ENCODE measurements at places on chromosomes 2 and 18.

DNA sequence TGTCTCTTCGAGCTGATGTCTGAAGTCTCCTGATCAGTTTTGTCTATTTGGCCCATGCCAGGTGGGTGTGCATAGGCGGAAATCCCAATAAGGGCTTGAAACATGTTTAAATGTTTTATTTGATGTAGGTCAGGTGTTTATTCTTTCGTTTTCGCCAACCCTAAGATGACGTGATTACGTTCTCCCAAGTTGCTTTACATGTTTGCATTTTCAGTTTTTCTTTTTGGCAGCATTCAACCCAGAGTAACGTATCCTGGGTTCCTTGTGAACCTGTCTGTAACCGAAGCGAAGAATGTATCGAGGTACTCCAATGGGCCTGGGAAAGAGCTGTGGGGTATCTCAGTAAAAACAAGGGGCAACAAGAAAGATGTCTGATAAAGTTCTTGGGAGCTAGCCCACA is 3.1 kb downstream of the ALPK2 start:
- DNase-seq: no peak

GRCh38 chr2:111119822-111120252 is 877 bp upstream of the BCL2L11 start:
- no peak for DNase-seq

GRCh38 chr2:122100756-122101155 is 345.3 kb downstream of the TSN start:
- DNase-seq: no peak

- DNase-seq: no peak
Measured at GRCh38 chr2:142981069-142981378, 103.6 kb downstream of the KYNU start.

GRCh38 chr18:27478459-27478858 is 293.4 kb upstream of the CHST9 start:
- no peak for DNase-seq

DNA sequence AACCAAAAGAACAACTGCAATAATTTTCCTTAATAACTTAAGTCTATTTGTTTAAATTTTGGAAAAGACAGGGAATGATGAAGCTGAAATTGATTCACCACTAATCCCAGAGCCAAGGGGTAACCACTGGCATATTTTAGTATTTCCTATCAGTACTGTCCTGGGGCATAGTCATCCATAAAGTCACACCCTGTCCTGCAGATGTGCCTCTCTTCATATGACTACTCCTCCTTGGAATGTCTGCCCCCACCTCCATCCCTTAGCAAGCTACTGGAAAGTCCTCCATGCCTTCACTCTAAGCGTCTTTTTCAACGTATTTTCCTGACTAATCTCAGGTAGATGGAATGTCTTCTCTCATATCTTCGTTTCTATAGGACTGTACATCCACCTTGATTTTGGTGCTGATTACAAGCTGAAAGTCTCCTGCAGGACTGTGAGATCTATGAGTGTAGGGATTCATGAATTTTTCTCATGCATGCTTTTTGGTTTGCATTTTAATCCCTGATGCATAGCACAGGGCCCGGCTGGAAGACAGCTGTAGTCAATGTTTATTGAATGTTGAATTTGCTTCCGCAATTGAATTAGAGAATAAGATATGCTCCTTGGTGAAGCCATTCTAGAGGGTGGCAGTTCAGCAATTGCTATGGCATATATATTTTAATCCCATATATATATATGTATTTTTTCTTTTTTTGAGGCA is 85.6 kb downstream of the MOGAT1 start:
- no peak for DNase-seq

GRCh38 chr2:17306706-17307105 is 211.5 kb downstream of the RAD51AP2 start:
- no peak for DNase-seq

DNA sequence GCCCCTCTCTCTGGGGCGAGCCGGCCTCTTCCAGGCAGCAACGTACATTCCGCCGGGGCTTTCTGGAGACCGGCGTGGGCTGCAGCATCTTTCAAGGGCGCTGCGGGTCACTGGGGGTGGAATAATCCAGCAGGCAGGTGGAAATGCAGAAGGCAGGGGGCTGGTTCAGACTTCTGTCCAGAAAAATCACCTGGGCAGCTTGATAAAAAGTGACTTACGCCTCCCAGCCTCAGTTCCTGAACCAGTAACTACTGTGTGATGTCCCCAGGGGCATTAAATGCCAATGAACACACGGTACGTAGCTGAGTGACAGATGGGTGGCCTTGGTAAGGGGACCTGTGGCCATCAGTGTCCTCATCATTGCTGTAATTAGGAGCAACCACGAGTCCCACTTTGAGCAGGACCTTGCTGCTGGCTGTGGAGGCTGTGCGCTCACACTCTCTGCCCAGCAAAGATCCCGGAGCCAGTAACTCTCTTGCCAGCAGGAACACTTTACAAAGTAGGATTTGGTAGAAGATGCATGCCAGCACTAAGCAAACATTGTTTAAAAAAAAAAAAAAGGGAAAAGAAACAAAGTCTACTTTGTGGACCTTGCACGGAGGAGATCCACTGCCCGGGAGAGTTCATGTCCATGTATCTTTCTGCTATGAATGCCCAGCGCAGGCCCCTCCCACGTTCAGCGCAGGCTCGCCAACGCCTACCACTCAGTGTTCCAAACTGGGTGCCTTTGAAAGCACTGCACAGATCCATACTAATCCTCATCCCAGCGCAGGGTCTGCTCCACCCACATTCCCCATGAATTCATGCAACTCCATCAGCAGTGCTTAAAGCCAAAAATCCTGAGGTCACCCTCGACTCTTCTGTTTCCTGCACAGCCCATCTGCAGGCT is 177.3 kb downstream of the HDAC4 start:
- no peak for DNase-seq

DNA sequence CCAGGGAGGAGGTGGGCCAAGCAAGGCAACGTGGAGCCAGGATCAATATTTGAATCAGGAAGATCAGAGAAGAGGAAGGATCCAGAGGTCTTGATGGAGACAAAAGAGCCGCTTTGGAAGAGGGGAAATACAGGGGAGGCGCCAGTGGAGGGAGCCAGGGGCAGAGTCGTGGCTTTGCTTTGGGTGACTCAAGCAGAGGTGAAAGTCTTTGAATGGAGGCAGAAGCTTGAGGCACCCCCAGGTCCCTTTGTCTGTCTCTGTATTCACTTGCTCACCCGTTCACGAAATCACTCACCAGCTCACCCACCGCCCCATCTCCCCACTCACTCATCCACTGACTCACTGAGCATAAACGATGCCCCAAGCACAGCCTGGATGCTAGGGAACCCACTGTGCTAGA is 134.1 kb downstream of the ACOXL start:
- DNase-seq: no peak

DNA sequence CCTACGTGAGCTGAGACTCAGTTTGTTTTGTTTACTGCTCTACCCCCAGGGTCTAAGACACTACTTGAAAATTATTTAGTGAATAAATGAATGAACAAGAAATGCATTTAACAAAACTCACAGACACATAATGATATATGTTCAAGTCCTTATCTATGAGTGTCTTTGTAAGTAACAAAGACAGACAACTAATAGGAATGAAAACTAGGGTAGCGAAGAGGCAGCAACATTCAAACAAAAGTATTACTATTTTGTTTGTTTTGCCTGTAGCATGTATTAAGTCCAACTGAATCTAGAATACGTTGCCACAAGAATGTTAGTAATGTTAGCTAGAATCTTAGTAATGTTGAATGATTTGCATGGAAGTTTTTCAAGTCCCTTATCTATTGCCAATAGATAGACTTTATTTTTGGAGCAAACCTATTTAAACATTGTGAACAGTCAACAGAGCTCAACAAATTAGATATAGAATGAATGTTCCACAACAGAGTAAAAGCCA is 144.8 kb upstream of the VWC2L start:
- no peak for DNase-seq

- peak; percentile 29 for DNase-seq
Measured at GRCh38 chr2:33746208-33746800, 147.2 kb upstream of the FAM98A start.

DNA sequence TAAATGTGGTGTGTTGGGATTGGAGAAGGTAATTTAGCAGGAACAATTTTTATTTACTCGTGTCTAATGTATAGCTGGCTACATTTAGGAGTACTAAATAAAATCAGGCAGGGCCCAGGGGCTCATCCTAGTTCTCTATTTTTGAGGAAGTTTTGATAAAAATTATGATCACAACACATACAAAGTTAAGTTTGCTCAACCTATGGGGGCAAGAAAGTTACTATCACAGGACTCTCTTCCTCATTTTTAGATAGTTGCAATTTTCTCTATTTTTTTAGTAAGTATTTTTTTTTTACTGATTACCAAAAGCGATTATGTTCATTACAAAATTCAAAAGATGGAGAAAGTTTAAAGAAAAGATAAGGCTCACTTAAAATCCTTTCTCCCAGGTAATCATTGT is 60.0 kb upstream of the RPE start:
- no peak for DNase-seq

DNA sequence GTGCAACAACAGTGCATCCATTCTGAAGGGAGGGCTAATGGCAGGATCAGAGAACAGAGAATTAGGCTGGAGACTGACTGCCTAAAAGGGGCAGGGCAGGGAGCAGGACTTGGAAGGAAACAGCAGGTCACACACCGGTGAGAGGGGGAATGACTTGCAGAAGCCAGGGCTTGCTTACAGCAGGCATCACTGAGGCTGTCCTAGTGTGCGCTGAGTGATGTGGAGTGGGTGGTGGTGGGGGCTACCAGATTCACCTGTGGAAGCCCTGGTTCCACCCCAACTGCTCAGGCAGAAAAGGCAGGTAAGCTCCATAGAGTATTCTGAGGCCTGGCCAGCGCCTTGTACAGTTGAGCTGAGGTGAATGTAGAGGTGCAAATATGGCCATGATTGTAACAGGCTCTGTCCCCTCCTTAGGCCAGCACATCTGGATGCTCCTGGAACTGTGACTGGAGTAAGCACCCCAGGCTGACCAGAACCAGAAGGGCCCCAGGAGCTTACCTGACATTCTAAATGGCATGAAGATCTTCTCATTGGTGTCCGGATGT is 49.4 kb downstream of the SFXN5 start:
- DNase-seq: no peak

GRCh38 chr2:29485117-29485516 is 369.9 kb downstream of the CLIP4 start:
- DNase-seq: no peak

DNA sequence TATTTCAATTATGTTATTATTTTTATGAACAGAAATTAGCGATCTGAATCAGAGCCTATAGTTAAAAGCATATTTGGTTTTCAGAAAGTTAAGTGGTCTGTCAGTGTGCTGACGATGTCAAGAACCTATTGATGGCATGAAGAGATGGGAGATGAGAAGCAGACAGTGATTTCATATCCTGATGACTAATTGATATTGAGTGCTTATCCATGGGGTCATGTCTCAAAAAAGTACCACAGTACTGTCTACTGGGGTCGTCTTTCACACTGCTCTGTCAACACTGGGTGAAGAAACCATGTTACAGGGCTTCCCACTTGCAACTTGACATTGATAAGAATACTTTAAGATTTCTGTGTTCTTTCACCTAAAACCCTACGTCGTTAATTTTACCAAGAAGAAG is 297.1 kb downstream of the AFF3 start:
- no peak for DNase-seq

GRCh38 chr2:234320066-234320465 is 176.8 kb downstream of the ARL4C start:
- DNase-seq: no peak

GRCh38 chr18:8623549-8624106 is 14.4 kb downstream of the RAB12 start:
- DNase-seq: no peak

DNA sequence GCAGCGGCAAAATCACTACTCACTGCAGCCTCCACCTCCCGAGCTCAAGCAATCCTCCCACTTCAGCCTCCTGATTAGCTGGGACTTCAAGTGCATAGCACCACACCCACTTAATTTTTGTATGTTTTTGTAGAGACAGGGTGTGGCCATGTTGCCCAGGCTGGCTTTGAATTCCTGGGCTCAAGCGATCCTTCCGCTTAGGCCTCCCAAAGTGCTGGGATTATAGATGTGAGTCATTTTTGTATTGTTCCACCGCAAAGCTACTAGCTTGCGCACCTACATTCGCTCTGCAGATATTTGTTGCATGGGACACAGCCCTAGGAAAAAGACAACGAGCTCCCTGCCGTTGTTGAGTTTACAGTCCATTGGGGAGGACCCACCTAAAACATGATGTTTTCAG is 173.5 kb upstream of the AGAP1 start:
- DNase-seq: no peak

GRCh38 chr18:31990823-31991222 is 27.8 kb upstream of the RNF125 start:
- no peak for DNase-seq

GRCh38 chr2:238425979-238426567 is 654 bp upstream of the ASB1 start:
- peak; percentile 90 for DNase-seq

DNA sequence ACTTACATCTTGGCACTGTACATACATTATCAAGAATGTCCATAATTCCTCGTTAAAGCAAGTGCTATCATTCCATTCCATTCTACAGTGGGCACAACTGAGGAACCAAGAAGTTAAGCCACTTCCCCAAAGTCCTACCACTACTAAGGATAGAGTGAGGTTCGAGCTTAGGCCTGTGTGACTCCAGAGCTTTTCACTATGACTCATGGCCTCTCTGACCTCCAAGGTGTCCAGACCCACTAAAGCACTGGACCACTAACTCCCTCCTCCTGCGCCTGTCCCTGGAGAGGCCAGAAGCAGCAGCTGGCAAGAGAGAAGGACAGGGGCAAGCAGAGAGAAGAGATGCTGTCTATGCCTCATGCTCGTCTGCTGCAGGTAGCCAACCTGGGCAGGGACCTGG is 117.0 kb downstream of the ZBTB7C start:
- no peak for DNase-seq

DNA sequence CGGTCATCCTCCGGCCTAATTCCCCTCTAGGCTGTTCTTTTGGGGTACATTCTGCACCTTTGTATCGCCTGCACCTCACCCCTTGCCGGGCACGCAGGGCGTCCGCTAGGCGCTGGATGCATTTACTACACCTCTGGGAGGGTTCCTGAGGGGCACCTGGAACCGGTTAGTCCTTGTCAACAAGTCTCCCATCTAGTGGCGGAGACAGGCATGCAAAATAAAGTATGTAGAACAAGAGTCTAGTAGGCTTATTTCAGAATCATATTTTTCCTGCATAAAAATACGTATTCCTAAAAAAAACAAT is 705 bp upstream of the TEX261 start:
- DNase-seq: peak; percentile 77

DNA sequence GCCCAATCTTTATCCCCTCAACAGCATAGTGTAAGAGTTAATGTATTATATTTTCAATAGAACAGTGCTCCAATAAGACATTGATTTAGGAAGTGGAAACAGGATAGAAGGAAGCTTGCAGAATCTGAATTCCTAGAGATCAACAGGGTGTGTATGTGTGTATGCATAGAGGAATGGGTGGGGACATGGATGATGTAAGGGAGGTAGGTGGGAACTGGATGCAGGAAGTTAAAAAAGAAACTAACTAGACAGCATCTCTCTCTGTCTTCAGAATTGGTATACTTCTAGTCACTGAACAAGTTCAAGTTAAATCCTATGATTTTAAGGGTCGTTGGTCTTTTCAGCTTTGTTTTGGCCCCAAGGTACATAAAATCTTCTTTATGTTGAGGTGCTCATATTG is 196.6 kb downstream of the PMAIP1 start:
- DNase-seq: no peak

Measured in eye (tissue), 1 donor.